ENCODE measurements at places on chromosomes 12 and 14.

- no peak for DNase-seq
These were observed 143.5 kb downstream of the RIMBP2 start for GRCh38 chr12:130572553-130572952.

DNA sequence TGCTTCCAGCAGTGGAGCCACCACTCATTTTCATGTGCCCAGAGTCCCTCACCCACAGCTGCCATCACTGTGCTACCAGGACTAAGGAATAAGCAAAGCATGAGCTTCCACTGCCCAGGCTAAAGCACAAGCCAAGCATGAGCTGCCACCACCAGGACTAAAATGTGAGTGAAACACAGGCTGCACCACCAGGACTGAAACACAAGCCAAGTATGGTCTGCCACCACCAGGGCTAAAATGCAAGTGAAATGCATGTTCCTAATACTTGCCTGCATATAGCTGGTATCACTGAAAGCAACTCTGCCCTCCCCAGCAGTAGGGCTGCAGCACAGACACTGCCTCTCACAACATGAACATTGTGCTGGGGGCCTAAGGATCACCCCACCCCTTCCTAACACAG lies 30.0 kb downstream of the CEP83 start:
- DNase-seq: no peak

- no peak for DNase-seq
These were observed 9.4 kb downstream of the TMEM63C start for GRCh38 chr14:77190977-77191376.

DNA sequence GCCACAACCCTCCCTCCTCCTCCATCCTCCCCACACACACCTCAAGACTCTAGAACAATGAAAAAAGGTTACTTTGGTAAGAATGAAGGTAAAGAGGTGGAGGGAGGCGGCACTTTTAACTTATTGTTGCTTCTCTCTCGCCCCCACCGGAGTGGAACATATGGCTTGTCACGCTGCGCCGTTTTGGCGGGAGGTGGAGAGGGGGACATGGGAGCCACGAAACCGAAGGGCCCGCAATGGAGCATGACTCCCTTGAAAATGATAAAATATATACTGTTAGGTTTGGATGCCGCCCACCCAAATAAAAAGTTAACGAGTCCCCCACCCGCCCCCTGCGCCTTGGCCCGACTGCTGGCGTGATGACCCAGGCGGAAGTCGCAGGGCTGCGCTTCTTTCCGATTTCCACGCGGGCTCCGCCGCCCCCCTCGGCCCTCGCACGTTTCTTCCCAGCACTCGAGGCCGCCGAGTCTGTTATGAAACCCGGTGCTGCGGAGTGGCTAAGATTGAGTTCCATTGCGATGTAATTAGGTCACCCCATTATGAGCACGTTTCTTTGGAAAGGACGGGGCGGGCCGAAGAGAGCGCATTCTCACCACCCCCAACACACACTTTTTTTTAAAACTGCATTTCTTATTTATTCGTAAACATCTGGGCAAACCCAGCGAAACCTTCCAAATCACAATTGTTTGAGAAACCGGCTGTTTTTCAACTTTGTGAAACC lies 1.4 kb upstream of the ZFP36L1 start:
- peak; percentile 88 for DNase-seq

DNA sequence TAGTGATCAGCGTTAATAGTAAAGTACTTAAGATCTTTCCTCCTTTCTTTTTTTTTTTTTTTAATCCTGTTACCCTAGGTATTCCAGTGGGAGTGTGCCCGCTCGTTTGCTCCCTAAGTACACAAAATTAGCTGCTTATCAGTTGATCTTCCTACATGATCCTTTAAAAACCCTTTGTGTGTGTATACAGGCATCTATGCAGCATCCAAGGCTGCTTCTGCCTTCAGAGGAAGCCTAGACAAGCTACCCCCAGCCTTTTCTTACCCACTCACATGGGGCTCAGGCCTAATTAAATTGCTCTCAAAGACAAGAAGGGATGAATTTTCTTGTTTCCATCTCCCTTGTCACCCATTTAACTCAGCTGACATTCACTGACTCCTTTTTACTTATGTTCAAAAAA lies 343.4 kb upstream of the LMO3 start:
- no peak for DNase-seq

GRCh38 chr12:94032368-94032767 lies 116.0 kb upstream of the PLXNC1 start:
- DNase-seq: no peak

DNA sequence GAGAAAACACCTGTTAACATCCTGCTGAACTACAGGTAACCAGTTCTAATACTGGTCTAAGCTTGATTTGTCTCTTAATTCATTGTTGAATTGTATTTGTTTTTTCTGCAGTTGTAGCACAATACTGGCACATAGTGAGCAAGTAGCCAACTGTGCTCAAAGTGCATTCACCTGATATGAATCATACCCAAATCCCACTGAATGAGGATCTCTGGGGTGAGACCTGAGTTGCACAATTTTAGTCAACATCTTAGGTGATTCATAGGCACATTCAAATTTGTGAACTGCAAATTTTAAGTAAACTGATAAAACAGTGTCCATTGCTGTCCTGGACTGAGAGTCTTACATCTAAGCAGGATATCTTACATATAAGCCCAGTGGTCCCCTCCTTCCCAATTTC lies 12.8 kb downstream of the KCNC2 start:
- no peak for DNase-seq

DNA sequence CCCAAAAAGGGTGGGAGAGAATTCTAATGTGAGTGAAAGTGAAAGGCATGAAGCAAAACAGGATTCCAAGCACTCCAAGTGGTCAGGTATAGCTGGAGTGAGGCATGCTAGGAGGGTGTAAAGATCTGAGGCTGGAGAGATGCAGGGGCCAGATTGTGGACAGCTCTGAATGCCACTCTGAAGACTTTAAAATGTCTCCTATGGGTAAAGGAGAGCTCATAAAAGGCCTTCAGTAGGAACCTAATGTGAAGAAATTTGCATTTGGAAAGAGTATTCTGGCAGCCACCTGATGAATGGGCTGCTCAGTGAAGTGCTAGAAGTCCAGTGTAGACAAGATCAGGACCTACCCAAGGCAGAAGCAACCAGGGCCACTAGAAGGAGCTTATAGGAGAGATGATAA lies 68.9 kb downstream of the DNAI7 start:
- DNase-seq: no peak

GRCh38 chr12:71748081-71748850 lies 6.4 kb upstream of the RAB21 start:
- DNase-seq: no peak

DNA sequence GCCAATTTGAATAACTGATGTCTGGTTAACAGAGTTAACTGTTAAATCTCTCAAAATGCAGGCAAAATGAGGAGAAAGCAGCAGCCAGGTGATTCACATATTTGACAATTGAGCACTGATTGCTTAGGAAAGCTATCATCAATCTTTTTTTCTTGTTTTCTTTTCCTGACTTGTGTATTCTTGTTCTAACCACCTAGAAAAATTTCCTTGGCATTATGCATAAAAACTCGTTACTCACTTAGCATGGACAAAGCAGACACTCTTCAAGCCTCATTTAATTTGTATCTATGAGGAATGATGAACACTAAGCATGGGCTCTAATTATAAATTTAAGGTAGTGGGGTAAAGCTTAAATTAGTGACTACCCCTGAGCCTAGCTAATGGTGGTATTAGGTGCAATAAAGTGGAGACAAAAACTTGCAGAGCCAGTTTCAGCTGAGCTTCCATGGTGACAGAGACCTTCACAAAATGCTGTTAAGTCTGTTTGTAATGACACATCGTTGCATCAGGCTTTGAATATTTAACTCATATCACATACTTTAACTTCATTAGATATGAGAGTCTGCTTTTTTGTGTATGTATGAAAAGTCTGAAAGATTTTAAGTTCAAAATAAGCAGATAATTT lies 52.0 kb downstream of the RASSF9 start:
- DNase-seq: no peak

- DNase-seq: no peak
These were observed 55.9 kb upstream of the LRRK2 start for GRCh38 chr12:40168868-40169267.

GRCh38 chr14:105377555-105378182 lies 20.7 kb upstream of the TEX22 start:
- no peak for DNase-seq

GRCh38 chr14:103740991-103741689 lies 25.5 kb downstream of the ZFYVE21 start:
- DNase-seq: no peak

DNA sequence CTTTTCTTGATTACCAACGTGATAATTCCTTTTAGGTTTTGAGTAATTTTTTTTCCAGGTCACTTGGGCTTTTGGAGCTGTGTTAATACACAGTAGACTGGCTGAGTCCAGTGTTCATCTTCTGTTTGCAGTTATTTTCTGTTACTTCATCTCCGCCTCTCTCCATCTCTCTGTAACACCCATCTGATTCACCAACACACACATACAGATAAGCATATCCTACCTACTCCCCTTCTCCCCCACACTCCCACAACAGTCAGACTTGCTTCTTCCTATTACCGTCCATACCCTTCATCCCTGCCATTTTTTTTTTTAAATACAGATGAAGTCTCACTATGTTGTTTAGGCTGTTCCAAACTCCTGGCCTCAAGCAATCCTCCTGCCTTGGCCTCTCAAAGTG lies 72.7 kb upstream of the MANSC4 start:
- DNase-seq: no peak

GRCh38 chr14:30069536-30069935 lies 141.9 kb upstream of the PRKD1 start:
- no peak for DNase-seq

GRCh38 chr14:69137843-69138535 lies 14.9 kb downstream of the DCAF5 start:
- DNase-seq: no peak

DNA sequence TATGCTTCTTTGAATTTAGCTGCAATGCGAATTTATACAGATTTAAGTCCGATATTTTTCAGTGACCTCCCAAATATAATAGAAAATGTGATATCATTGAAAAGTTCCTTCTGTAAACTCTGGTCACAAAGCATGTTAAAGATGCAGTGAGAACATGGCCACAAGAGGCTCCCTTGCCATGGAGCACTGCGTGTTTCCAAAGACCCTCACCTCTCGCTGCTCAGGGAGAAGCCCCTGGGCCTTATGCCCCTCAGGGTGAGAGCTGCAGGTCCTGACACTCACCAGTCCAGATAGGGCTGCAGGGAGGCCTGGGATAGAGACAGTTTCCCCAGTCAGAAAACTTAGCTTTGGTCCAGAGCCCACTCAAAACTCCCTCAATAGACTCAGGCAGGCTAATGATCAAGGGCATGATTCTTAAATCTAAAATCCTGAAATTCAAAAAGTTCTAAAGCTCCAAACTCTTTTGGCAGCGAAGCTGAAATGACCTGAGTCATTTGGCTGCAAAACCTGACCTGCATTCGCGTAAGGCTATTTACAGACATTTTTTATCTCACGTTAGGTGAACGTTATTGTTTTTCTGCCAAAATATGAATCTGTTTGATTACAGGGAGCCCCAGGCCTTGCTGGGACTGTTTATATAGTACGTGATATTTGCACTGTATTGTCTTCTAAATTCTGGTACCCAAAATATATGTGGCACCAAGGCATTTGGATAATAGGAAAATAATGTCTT lies 67.8 kb downstream of the CAPZA3 start:
- no peak for DNase-seq

GRCh38 chr14:33986804-33987203 lies 35.9 kb upstream of the EGLN3 start:
- DNase-seq: no peak
